ENCODE measurements at places on chromosomes 13 and 19. TPM values are rescaled to one million over a fixed set of nuclear protein-coding genes. Genes with fewer than 3 reads are reported as not detected.

PROZ gene
- total RNA-seq = not detected

DNA sequence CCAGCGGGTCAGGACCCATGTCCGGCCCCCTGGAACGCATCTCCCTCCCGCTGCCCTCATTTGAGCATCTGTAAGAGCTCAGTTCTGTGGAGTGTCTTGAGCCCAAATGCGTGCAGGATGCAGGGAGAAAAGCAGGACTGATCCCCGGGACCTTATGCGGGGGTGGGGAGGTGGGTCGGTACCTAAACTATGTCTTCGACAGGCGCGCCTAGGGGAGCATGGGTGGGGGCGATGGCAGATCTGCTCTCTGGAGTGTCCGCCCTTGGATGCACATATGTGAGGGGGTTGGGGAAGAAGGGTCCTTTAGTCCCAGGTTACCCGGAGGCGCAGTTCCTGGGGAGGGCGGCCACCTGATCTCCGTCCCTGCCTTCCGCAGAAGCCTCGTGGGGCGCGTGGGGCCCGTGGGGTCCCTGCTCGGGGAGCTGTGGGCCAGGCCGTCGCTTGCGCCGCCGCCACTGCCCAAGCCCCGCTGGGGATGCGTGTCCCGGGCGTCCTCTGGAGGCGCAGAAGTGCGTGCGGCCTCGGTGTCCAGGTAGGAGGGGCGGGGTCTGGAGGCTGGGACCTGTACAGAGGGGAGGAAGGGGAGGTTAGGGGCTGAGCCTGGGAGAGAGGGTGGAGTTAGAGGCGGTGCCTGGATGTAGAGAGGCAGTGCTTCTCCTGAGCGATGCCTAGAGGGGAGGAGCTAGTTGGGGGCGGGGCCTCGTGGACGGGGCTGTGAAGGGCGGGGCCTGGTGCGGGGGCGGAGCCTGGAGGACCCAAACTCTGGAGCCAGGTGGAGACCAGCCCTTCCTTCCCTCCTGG, 2.9 kb downstream of the CILP2 start:
- H3K27me3 ChIP-seq = peaks cover 23% of the 10 kb centered on the region
- H3K36me3 ChIP-seq = no peaks in the 10 kb centered on the region
- H3K4me3 ChIP-seq = peak overlapping the region; percentile 21

- no peak overlapping the region for H3K27ac ChIP-seq
- peaks cover 9% of the 10 kb centered on the region for H3K4me1 ChIP-seq
- peaks cover 66% of the 10 kb centered on the region for H3K27me3 ChIP-seq
- DNase-seq = no peak
- no peaks in the 10 kb centered on the region for H3K36me3 ChIP-seq
- peak overlapping the region; percentile 48 for H3K4me3 ChIP-seq
Observed at GRCh38 chr19:13505761-13506470, 363 bp downstream of the CACNA1A start.

GRCh38 chr13:63463782-63464610, 2048.3 kb upstream of the PCDH20 start:
- DNase-seq = no peak
- no peak overlapping the region for H3K4me3 ChIP-seq

Measured in heart left ventricle (tissue), 16 donors.